ENCODE measurements at places on chromosomes 7 and 10. TPM values are rescaled to one million over a fixed set of nuclear protein-coding genes. Genes with fewer than 3 reads are reported as not detected.

GRCh38 chr7:76358011-76358480 is 745 bp downstream of the YWHAG start:
- H3K27ac ChIP-seq, result peak overlapping the region; percentile 97
- H3K4me3 ChIP-seq, result peak overlapping the region; percentile 99
- no peaks in the 10 kb centered on the region for H3K27me3 ChIP-seq
- H3K4me1 ChIP-seq, result peaks cover 24% of the 10 kb centered on the region
- H3K36me3 ChIP-seq, result peaks cover 29% of the 10 kb centered on the region
- DNase-seq, result peak; percentile 72

- DNase-seq, result peak; percentile 16
- no peaks in the 10 kb centered on the region for H3K27me3 ChIP-seq
- H3K4me1 ChIP-seq, result no peaks in the 10 kb centered on the region
Observed at GRCh38 chr10:45673074-45673648, 589 bp upstream of the ZFAND4 start.

- no peak for DNase-seq
- H3K27me3 ChIP-seq, result peaks cover 4% of the 10 kb centered on the region
- no peak overlapping the region for H3K4me3 ChIP-seq
- H3K4me1 ChIP-seq, result no peaks in the 10 kb centered on the region
Observed at GRCh38 chr7:958221-959200, 4.0 kb upstream of the ADAP1 start.

DNA sequence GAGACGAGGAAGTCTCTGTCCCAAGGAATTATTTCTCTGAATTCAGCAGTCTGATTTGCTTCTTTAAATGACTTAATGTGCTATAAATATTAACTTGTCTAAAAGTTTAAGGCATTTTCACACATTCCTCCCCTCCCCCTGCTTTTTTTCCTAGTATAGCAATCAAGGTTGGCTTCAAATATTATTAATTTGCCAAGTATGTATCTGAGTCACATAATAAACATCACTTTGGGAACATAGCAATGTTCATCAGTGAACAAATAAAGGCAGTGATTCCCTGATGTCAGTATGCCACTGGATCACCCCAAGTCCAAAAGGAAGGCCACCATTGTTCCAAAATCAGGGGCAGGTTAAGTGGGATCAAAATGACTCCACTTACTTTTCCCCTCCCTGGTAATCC is 40.5 kb downstream of the PDE6C start:
- no peaks in the 10 kb centered on the region for H3K36me3 ChIP-seq
- no peak overlapping the region for H3K27ac ChIP-seq
- peaks cover 7% of the 10 kb centered on the region for H3K4me1 ChIP-seq

- H3K4me3 ChIP-seq, result no peak overlapping the region
- no peaks in the 10 kb centered on the region for H3K36me3 ChIP-seq
- H3K27me3 ChIP-seq, result no peaks in the 10 kb centered on the region
- H3K4me1 ChIP-seq, result peaks cover 24% of the 10 kb centered on the region
Observed at GRCh38 chr7:127941476-127942210, 89.6 kb downstream of the LRRC4 start.

The MYL7 gene
- not detected for total RNA-seq

The CALML5 gene
- total RNA-seq, result not detected

The APBB1IP gene
- total RNA-seq, result 9.4 TPM

The NCF1 gene
- not detected for total RNA-seq
